ENCODE measurements at places on chromosomes 4 and X.

- no peak for DNase-seq
These were observed 225.5 kb downstream of the PDGFC start for GRCh38 chr4:156746111-156746510.

DNA sequence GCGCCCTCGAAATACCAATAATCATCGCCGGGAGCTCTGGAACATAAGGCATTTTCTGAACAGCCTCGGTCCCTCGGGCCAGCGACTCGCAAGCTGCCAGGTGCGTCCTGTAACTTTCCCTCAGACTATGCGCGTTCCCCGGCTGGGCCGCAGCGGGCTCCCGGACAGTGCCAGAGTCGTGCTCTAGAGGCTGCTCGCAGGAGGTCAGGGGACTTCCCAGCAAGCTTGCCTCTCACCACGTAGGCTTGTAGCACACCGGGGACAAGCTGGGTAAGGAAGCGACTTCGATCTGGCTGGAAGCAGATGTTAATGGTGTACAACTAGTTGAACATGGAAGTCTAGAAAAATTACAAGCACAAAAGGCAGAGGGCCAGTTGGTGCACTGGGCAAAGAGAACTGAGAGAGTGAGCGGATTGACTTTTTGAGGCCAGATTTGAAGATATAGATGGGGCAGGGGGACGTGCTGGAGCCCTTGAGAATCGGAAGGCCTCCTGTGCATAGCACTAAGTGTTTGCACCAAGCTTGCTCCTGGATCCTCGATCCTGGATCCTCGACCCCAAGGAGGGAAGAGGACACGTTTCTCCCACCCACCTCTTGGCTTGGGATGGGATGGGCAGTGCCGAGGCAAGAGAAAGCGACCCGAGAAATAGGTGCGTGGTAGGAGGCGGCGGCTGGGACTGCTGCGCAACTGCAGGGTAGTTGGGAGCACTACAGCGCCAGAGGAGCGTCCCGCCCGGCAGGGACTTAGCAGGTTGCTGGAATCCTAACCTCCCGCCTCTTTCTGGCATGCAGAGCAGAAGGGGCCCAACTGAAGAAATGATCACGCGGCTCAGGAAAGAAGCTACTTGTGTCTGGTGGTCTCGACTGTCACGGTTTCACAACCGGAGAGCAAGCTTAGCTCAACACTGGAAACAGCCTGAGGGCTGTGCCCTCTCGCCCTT is 19.9 kb upstream of the ZIC3 start:
- DNase-seq, result no peak

DNA sequence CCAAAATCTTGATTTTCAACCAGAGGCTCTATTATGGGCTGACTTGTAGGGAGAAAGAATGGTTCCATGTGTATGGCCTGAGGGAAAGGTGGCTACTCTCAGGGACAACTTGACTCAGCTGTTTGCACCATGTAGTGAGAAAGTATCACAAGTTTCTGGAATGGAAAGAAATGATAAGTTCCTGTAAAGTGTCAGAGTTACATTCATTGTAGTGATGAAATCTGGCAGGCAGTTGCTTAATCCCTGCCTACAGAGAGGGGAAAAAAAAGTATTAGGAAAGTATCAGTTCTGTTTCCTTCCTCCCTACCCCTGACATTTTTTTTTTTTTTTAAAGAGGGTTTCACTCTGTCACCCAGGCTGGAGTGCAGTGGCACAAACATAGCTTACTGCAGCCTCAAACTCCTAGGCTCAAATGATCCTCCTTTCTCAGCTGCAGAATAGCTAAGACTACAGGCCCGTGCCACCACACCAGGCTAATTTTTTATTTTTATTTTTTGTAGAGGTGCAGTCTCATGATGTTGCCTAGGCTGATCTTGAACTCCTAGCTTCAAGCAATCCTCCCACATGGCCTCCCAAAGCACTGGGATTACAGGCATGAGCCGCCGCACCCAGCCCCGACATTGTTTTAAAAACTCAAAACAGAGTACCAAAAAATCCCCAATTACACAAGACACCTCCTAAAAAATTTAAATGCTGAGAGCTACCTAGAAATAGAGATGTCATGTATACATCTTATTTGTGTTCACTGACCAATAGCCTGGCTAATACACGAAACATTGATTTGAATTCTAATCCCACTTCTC is 4.8 kb upstream of the FBXL5 start:
- DNase-seq, result no peak

DNA sequence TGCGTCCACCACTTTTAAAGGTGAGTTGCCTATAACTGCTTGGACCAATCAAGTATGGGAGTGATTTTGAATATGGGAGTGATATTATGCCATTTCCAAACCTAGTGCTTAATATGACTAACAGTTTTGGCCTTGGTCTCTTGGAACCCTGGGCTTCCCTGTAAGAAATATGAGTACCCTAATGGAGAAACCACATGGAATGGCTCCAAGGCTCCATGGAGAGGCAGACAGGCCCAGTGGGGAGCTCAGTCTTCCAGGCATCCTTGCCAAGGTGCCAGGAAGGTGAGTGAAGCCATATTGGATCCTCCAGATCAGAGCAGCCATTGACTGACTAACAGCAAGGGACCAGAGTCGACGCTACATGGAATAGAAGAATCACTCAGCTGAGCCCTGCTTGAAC is 53.2 kb downstream of the MAML3 start:
- DNase-seq, result no peak

GRCh38 chr4:39324446-39324845 is 41.7 kb downstream of the RFC1 start:
- DNase-seq, result no peak

GRCh38 chr4:110184791-110185155 is 13.6 kb downstream of the ELOVL6 start:
- DNase-seq, result no peak

- DNase-seq, result no peak
These were observed 101.5 kb downstream of the KDM6A start for GRCh38 chrX:44974451-44974850.

GRCh38 chr4:78056265-78057129 is 626 bp upstream of the FRAS1 start:
- peak; percentile 88 for DNase-seq

DNA sequence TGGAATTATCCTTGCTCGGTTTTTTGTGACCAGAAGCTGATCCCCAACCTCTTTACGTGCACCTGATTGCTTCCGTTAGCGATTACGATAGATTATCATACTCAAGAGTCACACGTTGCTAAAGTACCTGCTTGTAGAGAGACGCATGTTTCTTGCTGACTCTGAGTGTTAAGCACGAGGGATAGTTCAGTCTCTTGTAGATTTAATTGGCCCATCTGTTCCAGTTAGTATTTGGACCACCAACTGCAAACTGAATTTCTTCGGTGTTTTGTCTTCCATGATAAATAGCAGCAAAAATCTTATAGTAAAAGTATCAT is 516 bp upstream of the COX18 start:
- DNase-seq, result no peak

DNA sequence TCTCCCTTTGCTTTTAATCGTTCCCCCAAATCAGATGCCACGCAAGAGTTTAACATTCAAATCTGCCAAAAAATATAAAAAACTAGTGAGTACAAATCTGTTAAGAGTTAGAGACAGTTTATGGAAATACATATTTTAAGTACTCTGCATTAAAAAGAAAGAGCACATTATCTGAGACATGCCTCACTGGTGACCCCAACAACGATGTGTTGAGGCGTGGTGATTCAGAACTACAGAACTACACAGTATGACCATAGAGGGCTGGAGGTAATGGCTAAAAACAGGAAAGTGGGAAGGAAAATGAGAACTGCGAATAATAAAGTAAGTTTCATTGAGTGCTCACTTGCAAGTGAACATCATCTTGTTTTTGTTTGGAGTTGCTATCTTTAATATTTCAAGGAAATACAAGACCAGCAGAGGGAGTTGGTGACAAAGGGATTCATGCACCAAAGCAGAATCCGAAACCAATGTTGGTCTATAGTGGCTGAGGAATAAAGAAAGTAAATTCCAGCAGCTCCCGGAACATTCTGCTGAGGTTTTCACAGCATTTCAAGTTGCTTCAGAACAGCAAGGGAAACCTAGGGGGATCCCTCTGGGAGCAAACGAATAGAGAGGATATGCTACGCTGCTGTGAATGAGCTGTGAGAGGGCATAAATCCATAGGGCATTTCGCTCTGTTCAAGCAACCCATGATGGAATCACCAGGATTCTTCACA is 92.2 kb downstream of the DCHS2 start:
- no peak for DNase-seq

- no peak for DNase-seq
These were observed 827 bp upstream of the RTL3 start for GRCh38 chrX:78659955-78660354.

- DNase-seq, result no peak
These were observed 210.7 kb upstream of the PRPS2 start for GRCh38 chrX:12580548-12580947.

DNA sequence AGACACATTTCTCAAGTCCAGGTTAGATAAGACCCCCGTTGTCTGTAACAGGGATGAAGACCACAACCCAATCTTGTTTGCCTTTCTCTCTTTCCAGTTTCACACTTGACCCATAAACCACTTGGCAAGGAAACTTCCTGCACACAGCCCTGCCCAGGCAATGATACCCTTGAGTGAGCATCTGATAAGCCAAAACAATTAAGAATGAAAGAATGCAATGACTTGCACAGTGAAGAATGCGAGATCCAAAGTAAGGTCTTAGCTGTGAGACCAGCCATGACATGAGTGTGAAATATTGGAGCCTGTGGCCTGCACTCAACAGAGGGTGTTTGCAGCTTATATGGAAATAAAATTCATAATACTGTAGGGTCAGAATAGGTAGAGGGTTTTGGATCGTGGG is 37.9 kb upstream of the MXRA5 start:
- no peak for DNase-seq

GRCh38 chrX:19966056-19966455 is 24.8 kb downstream of the BCLAF3 start:
- DNase-seq, result no peak

DNA sequence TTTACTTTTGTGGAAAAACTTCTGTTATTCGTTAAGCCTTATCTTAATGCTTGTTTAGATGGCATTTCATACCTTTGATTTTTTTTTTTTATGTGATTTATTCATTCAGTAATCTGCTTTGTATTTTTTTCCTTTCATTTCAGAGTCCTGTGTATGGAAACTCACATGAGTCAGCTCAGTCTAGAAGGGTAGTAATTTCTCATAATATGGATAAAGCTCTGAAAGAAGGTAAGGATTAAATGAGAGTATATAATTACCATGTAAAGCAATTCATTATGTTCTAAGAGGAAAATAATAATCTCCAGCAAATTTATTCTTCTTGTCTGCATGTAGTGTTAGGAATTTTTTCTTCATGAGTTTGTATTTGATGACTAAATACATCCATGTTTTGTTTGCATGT is 37.8 kb downstream of the SNX25 start:
- DNase-seq, result no peak

GRCh38 chrX:38357747-38358673 is 5.6 kb downstream of the OTC start:
- DNase-seq, result no peak

GRCh38 chr4:67603310-67604028 is 44.9 kb downstream of the STAP1 start:
- no peak for DNase-seq

- DNase-seq, result no peak
These were observed 47.2 kb downstream of the NEIL3 start for GRCh38 chr4:177356921-177357320.

DNA sequence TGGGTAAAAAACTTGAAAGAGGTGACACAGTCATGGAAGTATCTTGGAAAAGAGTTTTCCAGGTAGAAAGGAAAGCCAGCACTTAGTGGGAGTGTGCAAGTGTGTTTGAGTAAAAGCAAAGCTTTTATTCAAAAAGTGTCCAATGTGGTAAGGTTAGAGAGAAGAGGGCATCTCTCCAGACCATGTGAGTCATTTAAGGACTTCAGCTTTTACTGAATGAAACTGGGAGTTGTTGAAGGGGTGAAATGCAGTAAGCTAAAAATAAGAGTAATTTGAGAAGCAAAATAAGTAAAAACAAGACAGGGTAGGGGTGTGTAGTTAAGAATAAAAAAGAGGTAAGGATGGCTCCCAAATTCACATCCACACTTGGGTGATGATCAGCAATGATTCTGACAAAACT is 238.9 kb downstream of the SLC7A11 start:
- no peak for DNase-seq

DNA sequence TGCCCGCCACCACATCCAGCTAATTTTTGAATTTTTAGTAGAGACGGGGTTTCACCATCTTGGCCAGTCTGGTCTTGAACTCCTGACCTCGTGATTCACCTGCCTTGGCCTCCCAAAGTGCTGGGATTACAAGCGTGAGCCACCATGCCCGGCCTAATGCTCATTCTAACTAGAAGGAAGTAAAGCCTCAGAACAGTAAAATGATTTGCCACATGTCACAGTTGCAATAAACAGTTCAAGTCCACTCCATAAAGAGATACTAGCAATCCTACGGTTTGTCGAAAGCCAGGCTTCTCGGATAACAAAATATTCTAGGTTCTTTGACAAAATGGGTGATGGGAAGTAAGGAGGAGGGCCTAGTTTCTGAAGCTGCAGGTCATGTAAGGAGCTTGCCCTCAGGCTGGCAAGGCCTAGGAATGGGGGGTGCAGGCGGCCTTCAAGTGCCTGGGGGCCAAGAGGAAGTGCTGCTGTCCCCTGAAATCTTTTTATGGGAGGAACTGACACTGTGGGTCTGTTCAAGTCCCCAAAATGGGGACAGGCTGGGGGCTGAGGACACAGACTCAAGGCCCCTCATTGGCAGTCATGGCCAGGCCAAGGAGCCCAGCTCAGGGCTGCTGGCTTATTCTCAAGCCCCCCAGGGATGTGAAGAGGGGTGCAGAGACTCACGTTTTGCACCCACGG is 31.8 kb upstream of the ACSL1 start:
- no peak for DNase-seq

GRCh38 chr4:186936496-186937375 is 213.1 kb upstream of the FAT1 start:
- no peak for DNase-seq

- peak; percentile 85 for DNase-seq
These were observed 201.4 kb downstream of the CCSER1 start for GRCh38 chr4:90328558-90328957.

- peak; percentile 28 for DNase-seq
These were observed 1586.1 kb upstream of the AGA start for GRCh38 chr4:179028321-179028720.

- no peak for DNase-seq
These were observed 39.2 kb upstream of the MSMO1 start for GRCh38 chr4:165288226-165288625.

- DNase-seq, result no peak
These were observed 1077.8 kb downstream of the ARAP2 start for GRCh38 chr4:35166466-35166865.
